Activated naive CD4-positive, alpha-beta T cell treated with anti-CD3 and anti-CD28 coated beads for 36 hours (primary cell): ENCODE measurements at places on chromosomes 1 and 21.
A peak's percentile ranks its signal among the peaks of the same experiment; 100 is the strongest.

GRCh38 chr1:40709802-40710278 is 18.3 kb downstream of the NFYC start:
- no peak for DNase-seq

GRCh38 chr1:14516974-14517840 is 81.3 kb upstream of the KAZN start:
- DNase-seq, result peak; percentile 37

GRCh38 chr1:246332078-246332477 is 175.0 kb downstream of the SMYD3 start:
- DNase-seq, result peak; percentile 33

DNA sequence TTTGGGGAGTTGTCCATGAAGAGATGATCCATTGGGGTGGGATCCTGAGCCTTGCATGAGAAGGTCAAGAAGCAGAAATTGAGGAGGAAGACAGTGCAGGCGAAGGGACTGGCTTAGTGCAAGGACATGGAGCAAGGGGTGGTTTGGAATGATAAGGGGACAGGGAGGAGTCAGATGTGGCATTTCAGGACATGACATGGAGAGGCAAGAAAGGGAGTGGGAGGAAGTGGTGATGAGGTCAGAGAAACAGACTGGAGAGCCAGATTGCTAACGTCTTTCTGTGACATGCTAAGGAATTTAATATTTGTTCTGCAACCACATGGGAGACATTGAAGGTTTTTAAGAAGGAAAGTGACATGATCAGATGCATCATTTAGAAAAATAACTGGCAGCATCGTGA is 346.8 kb upstream of the FMN2 start:
- DNase-seq, result no peak

DNA sequence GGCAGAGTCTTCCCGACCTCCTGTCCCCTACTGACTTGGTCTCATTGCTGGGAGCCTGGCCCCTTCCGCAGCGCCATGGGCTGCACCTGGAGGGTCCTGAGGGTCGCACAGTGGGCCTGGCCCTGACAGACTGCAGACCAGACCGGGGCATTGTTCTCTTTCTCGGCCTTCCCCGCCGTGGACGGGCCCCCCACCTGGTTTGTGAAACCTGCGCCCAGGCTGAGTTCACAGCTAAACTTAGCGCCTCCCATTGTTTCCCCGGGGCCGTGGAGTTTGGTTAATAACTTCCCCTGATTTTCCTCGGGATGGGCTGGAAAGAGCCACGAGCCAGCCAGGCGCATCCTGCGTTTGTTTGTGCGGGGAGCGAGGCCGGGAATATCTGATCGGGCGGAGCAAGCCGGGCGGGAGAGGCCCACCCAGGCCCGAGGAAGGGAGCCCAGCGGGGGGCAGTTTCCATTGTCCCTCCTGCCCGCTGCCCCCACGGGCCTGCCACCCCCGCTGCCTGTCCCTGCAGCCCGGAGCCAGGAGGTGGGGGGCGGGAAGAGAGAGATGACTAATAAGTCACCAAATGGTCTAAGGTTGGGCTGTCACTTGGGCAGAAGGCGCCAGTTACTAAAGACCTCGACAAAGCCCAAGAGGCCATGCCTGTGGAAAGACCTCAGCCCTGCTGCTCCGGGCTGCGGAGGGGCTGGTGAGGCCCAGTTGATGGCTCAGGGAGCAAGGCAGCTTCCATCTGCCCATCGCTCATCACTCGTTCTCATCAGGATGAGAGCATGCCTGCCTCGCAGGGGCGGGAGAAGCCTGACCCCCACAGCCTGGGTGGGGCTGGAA is 39.0 kb upstream of the ARHGEF16 start:
- no peak for DNase-seq

DNA sequence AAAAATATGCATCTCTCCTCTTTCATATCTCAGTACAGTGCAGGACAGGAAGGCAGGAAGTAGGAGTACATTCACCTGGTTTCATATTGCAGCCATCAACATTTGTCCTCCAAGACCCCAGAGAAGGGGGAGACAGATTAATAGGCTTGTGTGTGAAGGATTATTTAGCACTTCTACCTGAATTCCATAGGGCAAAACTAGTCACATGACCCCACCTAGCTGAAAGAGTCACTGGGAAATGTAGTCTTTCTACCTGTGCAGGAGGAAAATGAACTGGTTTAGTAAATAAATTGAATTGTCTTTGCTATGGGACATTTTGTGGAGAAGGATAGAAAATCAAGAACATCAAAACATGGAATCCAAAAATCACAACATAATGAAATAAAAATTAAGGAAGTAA is 13.9 kb upstream of the TRIM33 start:
- no peak for DNase-seq
